ENCODE measurements at places on chromosomes 3 and 15.

DNA sequence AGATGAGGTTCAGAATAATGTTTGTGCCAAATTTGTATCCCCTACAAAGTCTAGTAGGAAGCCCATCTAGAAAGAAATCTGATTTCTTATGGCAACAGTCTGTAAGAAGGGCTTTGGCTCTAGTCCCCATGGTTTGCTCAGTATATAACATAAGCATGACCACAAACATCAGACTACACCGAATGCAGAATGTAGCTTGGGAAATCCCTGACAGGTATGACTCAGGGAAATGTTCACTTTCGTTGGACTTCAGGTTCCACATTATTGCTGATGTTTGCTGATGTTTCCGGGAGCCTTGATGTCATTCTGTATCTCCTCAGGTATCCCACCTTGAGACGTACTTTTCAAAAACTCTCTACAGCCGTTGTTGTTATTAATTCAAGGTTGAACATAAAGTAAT lies 304.4 kb upstream of the TGFBR2 start:
- DNase-seq, result no peak

GRCh38 chr15:67024998-67025368 lies 40.4 kb upstream of the SMAD3 start:
- no peak for DNase-seq

DNA sequence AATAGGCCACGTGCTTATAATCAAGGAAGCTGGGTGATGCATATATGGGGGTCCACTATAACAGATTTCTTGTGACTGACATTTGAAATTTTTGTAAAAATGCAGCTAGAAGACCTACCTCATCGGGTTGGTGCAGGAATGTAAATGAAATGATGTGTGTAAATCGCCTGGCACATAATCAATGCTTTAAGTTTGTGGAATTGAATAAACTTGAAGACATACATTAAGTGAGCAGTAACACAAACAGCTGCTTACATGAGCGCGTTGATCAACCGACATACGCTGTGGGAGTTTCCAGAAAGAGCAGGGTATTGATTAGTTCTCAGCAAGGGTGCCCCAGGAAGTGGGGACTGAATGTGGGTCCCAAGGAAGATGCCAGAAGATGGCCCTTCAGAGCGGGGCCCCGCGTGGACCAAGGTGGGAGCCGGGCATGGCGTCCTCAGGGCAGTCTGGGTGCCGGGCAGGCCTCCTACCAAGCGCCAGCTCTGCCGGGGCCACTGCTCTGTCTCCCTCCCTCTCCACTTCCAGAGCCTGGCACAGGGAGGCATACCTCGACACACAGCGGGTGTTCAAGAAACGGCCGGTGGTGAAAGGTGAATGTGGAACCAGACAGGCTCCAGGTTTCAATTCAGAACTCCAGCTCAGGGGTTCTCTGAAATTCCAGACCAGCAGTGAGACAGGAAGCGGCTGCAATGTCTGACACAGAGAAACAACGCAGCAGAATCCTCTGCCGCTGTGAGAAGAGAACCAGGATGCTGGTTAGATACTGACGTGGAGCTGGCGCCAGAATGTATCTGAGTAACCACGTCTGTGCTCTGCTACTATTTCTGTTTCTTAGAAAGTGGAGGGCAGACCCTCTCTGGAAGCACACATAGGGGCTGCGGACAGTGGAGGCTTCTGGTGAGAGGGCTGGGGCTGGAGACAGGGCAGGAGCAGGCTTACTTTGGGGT lies 12.6 kb downstream of the BFSP2 start:
- DNase-seq, result no peak

DNA sequence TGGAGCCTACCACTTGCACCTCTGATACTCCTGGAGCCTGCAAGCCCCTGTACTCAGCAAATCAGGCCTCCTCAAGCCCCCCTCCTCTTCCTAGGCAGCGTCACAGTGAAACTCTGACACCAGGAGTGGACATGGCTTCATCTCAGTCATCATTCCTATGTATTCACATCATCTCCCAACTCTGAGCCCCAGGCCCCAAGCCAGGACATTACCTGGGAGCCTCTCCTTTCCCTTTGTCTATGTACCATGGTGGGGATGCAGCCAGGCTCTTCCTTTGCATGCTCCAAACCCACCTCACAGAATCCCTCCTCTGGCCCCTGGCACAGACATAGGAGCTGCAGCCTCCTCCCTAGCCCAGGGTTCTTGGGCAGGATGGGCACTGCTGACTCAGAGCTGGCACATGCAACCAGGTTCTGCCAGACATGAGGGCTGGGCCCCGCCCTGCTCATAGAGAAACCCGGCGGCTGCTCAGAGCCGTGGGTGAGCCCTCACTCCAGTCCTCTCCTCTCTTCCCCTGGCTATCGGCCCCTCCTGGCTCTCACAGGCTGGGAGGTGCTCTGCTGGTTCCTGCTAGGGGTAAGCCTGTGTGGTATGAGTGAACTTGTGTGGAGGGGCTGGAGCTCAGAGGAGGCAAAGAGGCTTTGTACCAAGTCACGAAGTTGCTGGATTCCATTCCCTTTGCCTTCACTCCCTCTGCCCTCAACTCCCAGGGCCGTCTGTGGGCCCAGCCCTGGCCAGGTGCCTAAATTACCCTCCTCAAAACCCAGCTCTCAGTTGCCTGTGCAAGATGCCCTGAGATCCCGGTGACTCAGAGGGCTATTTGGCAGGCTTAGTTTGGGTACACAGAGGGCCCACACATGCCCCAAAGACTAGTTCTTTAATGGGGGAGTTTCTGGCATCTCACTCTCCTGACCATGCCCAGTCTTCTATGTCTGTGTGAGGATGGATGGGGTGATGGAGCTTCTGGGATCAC lies 1.9 kb upstream of the PLCD1 start:
- DNase-seq, result no peak

DNA sequence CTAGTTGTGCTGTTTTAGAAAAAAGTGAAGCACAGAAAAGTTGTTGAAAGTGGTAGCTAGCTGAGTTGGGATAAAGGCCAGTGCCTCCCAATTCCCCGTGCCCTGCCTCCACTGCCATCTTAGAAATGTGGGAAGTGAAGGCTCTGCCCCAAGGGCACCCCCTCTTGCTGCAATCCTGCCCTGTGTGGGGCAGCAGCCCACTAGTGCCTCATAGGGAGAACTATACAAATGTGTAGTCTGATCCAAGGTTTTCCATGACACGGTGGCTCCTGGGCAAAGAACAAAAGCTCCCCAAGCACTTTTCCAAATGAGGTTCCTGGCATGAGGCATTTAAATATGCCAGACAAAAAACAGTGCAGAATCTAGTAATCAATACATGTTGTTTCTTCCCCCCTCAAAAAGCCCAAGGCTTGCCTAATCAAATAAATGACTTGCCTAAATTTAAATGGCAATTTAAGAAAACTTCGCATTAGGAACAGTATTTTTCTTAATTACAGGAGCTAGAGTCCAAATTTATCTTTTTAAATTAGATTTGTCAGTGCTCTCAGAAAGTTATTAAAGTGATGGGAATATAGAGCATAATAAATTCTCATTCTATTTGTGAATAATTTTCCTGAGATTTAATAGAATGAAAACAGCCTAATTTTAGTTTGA lies 83.8 kb downstream of the GHSR start:
- DNase-seq, result no peak

DNA sequence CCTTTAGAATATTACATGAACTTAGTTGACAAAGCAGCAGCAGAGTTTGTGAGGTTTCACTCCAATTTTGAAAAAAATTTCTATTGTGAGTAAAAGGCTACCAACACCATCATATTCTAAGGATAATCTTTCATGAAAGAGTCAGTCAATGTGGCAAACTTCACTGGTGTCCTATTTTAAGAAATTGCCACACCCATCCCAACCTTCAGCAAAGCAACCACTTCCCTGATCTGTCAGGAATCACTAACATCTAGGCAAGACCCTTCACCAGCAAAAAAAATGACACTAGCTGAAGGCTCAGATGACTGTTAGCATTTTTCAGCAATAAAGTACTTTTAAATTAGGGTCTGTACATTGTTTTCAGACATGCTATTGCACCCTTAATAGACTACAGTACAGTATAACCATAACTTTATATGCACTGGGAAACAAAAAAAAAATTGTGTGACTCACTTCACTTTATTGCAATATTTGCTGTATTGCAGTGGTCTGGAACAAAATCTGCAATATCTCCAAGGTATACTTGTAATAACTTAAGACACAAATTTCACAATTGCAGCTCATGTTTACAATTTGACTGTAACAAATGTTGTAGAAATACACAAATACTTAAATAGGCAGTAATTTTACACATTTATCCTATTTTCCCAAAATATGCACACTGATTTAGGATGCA lies 38.9 kb upstream of the ALCAM start:
- no peak for DNase-seq

- no peak for DNase-seq
These were observed 88.2 kb downstream of the FAM43A start for GRCh38 chr3:194773771-194774455.

- no peak for DNase-seq
These were observed 6.2 kb downstream of the CEMIP start for GRCh38 chr15:80785335-80785734.

DNA sequence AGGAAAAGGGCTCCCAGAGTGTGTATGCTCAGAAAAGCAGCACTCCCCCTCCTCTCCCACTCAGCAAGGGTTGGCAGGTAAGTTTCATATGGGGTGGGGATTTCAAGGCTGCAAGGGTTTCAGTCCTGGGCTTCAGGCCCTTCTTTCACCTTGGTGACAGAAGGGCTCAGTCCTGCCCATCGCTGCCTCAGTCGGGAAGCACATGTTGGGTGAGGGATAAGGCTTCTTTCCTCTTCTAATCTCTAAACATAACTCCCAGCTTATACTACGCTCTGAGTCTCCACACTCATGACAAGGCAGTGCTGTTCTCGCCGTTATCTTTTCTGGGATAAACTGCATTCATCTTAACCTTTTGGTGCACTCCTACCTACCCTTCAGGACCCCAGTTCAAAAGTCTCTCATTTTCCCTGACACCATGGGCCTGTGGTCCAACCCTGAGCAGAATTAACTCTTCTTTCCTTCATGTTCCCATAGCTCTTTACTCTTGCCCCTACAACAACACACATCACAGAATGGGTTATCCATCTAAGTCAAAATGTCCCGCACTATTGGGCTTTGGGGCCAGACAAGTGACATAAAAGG lies 17.0 kb downstream of the RAB43 start:
- no peak for DNase-seq

GRCh38 chr15:39497759-39498565 lies 82.9 kb upstream of the THBS1 start:
- no peak for DNase-seq

DNA sequence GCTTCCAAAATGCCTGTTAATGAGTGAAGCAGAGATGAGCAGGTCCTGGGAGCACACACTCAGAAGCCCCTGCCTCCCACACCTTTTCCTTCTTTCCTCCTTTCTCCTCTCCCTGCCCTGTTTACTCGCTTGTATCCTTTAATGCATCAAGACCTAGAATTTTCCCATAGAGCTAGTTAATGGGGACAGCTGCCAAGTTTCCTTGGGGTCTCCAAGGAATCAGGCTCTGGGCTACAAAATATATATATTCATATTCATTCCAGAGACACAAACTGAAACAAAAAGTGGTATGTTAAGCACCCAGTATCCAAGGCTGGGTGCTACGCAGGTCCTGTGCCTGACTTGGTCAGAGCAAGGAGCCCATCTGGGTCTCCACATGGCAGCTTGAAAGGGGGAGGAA lies 235.6 kb downstream of the MYRIP start:
- DNase-seq, result no peak

DNA sequence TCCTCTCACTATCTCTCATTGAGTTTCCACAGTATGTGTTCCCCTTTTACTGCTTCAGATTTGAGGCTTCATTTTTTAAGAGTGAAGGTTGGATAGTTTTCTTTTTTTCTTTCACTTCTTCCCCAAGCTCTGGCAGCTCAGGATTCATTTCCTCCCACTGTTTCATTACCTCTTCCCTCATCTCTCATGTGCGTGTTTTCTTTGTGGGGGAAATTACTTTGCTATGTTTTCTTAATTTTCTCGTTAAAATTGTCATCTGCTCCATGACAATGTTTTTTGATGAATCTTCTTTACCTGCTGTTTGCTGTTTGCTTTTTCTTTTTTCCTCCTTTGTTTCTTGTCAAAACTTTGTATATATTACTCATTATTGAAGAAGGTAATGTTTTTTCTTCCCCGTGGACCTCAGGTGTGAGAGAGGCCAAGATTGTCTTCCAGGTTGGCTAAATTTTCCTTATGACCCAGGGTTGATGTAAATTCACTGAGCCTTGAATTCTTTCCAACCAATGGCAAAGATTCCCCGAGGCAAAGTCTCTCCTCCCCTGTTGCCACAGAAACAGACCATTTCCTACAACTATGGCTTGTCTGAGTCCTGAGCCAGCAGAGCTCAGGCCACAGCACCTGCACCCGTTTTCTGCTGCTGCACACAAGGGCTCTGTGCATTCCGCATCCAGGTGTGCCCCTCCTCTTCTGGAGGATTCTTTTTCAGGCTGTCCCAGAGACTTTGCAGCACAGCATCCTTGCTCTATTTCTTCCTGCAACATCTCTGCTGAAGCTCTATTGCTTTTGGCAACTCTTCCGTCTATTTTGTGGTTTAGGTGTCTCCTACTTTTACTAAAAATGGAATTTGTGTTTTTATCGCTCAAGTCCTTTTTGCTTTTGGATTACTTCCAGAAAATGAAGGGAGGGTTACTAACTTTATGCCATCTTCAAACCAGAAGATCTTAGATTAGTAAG lies 66.1 kb downstream of the NOX5 start:
- no peak for DNase-seq

DNA sequence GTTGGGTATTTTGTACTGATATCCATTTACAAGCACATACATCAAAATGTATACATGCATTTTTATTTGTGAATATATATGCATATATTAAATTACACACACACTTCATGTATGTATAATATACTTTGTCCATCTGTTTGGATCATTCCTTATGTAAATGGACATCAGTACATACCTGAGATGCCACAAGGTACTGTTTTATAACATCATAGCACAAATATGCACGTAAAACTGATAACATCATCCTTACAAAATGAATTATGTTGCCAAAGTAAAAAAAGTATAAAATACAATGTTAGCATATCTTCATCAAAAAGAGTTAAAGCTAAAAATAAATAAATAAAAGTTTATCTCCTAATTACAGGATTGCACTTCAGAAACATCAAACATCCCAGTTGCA lies 634.8 kb upstream of the UBE2E2 start:
- DNase-seq, result no peak

DNA sequence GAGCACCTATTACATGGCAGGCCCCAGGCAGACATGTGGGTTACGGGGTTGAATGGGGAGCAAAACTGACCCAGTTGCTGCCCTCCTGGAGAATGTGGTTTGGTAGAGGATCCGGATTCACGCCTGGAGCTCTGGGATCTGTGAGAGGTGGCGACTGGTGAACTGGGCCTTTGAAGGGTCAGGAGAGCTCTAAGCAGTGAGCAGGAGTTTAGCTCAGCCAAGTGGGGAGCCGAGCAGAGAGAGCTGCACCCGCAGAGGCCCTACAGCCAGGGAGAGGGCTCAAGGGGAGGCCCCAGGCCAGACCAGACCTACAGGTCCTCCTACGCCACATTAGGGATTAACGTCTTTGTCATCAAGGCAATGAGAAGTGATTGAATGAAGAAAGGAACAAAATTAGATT lies 179.8 kb upstream of the TLE3 start:
- no peak for DNase-seq

DNA sequence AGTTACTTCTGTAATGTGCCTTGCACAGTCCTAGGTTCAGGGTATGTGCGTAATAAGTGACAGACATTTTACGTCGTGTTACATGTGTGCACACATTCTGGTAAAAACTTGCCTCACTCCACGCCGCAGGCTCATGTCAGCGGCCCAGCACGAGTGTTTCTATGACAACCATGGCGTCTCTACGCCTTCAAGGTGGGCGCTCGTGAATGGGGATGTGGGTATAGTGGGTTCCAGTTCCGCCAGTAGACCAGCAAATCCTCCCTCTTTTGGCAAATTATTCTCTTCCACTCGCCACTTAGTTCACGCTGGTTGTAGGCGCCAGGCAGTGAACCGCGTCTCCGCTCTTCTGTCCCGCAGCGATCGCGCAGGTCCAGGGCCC lies 40.3 kb downstream of the CHST14 start:
- DNase-seq, result no peak
